ENCODE measurements at places on chromosomes 2 and 18. TPM values are rescaled to one million over a fixed set of nuclear protein-coding genes. Genes with fewer than 3 reads are reported as not detected.
A peak's percentile ranks its signal among the peaks of the same experiment; 100 is the strongest.

- DNase-seq: no peak
Measured at GRCh38 chr2:241844831-241845578, 13.7 kb downstream of the PDCD1 start.

DNA sequence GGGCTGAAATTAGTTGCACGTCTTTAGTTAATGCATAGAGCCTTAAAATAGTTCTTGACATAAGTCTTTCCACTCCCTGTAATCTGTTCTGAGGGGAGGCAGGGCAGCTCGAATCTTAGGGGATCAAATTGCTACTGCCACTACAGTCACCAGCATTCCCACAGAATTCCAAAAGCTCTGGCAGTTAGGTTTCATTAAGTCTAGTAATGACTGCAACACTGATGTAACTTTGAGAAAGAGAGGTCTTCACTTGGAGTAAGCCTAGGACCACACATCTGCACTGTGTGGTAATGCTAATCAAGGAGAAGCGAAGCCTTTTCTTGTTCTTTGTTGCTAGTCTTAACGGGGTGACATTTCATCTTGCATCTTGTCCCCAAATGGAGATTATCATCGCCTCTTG lies 19.3 kb upstream of the NCK2 start:
- no peak for DNase-seq

Gene VWC2L
- total RNA-seq: not detected

Gene SLC9A4
- not detected for total RNA-seq

DNA sequence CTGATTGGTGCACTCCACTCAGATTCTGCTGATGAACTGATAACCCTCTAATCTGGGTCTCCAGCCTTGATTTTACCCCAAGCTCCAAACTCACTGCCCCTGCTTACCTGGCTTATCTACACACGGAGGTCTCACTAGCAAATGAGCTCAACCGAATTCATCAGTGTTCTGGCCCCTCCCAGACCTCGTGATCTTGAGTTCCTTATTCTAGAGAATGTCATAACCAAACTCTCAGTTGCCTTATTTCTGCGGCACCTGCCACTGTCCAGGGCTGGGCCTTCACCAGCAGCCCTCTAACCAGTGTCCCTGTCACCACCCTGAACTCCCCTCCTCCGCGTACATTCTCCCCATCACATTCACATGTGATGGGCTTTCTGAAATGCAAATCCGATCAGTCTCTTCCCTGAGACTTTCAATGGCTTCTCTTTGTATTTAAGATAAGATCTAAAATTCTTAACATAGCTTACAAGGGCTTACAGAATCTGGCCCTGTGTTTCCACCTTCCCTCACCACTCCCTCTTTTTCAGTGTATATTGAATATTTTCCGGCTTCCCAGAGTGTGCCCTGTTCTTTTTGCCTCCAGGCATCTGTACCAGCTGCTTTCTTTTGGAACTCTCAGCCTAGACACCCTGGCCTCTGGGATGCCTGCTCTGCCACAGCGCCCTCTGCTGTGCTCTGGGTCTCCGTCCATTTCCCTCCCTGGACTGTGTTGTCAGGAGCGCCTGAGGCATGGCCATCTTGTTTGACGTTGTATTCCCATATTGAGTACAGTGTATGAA lies 31.1 kb downstream of the NAB1 start:
- peak; percentile 46 for DNase-seq

- DNase-seq: no peak
Measured at GRCh38 chr2:80377071-80377470, 72.5 kb upstream of the LRRTM1 start.

GRCh38 chr18:12234451-12235190 lies 19.5 kb upstream of the CIDEA start:
- no peak for DNase-seq

Gene PLGLB1
- total RNA-seq: not detected

- no peak for DNase-seq
Measured at GRCh38 chr2:143435131-143435530, 305.9 kb downstream of the ARHGAP15 start.

DNA sequence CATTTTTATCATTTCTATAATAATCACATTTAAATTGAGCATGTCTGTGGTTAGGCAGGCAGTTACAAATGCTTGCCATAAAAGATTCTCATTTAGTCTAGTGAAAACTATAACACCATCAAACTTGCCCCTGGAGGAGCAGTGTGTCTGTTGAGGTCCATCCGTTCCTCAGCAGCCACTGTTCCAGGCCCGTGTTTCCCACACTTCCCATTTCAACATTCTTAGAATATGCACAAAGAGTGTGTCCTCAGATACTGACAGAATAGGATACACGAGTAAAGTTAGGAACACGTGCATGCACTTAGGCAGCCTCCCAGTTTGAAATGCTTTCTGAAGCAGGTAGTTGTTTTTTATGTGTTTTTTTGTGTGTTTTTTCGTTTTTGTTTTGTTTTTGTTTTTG lies 39.9 kb downstream of the NCK2 start:
- no peak for DNase-seq

DNA sequence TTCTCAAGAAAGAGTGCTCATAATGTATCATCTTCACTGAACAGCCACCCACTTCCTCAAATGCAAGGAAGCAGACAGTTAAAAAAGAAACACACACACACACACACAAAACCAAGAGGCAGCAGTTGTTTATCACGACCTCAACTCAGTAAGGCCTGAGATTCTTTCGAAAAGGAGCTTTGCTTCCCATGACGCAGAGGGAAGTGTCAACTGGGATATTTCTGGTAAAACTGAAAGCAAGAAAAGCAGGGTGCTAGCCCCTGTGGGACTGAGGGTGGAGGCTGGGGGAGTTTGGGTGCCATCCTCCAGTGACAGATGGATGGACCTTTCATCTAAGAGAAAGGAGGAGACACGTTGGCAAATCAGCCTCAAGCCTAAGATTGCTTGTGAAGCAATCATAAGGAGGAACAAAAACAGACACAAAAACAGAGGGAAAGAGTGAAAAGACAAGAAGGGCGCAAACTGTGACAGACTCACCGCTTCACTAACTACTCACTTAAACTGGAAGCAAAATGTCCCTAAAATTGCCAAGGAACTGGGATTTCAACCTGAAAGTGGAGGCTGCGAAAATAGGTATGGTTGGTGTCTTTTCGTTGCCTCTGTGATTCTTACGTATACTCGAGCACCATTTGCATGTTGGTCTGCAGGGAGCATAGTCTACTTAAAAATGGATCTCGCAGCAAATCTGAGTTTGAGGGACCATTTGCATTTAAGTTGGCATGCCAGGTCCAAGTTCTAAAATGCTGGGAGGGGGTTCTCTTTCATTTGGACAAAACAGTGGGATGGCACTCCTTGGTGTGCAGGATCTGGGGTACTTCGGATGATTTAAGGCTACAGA lies at the start of gene ARHGAP25:
TSS of gene ARHGAP25 (plus strand) at position 124 of the 838 bp plus-strand sequence. CDS start at position 513, 389 bp downstream.
- DNase-seq: no peak

Gene GCC2
- 9.1 TPM for total RNA-seq
